ENCODE measurements at places on chromosomes 13 and 19.

- no peak for DNase-seq
These were observed 16.2 kb upstream of the MIR17HG start for GRCh38 chr13:91331047-91331915.

DNA sequence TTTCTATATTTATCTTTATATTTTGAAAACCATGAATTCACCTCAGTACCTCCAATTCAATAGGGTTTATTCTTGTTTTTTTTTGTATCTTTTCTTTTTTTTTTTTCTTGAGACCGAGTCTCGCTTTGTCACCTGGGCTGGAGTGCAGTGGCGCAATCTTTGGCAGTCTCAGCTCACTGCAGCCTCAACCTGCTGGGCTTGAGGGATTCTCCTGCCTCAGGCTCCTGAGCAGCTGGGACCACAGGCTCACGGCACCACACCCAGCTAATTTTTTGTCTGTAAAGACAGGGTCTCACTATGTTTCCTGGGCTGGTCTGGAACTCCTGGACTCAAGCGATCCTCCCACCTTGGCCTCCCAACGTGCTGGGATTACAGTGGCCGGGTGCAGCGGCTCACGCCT is 23.1 kb upstream of the EVI5L start:
- DNase-seq: no peak

GRCh38 chr19:589693-590395 is at the start of gene HCN2:
Gene HCN2, plus strand, starts transcription at chr19:589881. Its CDS starts 65 bp downstream, at chr19:589946.
- DNase-seq: no peak

GRCh38 chr13:88461272-88462009 is 790.3 kb downstream of the SLITRK5 start:
- DNase-seq: no peak

DNA sequence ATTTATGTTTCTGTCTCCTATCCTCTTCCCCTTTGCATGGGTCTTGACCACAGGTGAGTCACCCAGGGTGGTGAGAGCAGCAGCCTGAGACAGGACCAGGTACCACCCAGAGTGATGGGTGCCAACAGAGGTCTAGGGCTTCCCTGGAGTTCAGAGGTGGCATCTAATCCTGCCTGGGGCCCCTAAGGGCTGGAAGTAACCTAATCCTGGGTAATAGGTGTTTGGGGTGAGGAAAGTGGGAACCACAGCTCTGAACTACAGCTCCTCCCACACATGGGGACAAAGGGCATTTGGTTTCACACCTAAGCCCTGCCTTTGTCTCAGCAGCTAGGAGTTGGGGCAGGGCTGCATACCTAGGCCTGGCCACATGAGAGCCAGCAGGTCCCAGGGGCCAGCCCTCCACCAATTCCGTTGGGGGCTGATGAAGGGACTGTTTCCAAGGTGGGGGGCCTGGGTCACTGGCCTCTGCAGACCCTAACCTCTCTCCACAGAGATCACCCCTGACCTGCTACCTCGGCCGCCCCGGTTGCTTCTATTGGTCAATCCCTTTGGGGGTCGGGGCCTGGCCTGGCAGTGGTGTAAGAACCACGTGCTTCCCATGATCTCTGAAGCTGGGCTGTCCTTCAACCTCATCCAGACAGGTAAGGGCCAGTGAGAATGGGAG is 8.0 kb downstream of the SPHK2 start:
- no peak for DNase-seq

GRCh38 chr19:42514449-42514848 is 13.8 kb downstream of the CEACAM1 start:
- no peak for DNase-seq

DNA sequence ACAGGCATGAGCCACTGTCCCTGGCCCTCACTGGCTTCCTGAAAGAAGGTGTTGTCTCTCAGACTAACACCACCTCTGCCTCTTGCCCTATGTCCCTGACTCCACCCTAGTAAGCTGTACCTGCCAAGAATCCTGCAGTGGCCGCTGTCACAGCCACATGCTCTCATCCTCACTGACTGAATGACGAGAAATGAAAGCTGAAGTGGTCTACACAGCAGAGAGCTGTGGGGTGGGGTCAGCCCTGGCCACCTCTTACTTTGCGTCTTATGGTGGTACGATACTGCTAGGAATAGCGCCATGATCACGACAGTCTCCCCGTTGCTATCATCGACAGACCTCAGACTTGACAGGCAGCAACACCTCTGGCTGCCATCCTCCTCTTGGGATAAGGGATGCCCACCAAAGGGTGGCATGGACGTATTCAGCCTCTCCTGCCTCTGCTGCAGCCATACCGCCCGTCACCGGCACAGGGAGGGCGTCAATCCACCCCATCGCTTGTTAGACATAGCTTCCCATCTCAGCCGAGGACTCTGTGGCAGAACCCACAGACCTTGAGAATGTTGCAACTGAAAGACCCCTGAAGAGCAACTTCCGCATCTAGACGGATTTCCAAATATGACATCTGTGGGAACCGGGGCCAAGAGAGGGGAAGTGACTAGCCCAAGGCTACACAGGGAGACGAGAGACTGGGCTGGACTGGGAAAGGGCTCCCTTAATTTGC is 809 bp downstream of the MYO1F start:
- no peak for DNase-seq

GRCh38 chr19:5479958-5480357 is 24.7 kb downstream of the ZNRF4 start:
- DNase-seq: no peak

DNA sequence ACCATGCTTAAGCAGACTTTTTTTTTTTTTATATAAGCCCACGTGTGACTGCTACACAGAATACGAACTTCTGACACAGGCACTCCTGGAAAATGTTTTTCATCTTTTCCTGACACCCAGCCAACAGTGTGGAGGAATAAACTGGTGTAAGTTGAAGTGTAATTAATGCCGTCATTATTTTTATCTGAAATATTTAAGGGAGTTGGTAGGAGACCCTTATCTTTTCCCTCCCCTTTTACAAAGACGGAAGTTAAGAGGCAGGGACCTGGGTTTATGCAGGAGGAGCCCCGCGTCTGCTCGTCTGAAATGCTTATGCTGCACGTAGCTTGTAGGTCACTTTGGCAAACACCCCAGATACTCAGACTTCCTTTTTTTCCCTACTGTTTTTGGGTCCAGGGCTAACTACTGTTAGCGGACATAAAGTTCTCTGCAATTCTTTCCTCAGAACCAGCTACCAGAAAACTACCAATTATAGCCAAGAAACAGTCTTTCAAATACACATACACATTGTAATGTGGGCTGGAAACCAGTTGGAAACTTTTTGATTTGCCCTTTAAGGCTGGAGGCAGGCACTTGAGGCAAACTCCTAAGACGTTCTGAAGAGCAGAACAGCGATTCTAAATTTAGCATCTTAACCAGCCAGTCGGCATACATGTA is 50.8 kb downstream of the EFNB2 start:
- no peak for DNase-seq

DNA sequence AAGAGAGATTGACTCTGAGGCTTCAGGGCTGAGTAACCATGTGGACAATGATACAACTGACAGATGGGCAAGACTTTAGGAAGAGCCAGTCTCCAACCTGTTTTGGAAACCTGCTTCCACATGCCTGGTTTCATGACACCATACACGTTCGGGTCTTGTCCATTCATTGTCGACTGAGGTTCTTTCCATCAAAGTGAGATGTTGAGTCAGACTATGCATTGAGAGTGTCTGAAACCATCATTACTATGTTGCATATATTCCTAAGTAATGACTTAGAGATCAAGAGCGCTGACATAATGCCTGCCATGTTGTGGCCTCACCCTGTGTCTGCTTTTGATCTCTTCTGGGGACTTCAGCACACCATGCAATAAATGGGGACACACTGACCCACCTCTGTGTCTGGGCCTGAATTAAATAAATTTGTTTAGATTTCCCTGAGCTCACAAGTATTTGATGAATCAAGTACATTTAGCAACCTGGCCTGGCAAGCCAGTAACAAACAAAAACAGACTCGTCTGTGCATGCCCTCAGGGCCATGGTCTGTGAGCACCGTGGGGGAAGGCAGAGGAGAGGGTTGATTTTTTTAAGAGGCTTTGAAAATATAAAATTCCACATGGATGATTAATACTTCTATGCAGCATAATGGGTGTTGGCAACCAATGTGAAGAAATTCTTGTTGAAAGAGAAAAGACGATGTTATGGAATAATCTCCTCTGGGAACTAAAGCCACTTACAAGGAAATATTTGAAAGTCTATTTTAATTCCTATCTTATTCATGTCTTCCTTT is 49.9 kb upstream of the UBAC2 start:
- peak; percentile 87 for DNase-seq

DNA sequence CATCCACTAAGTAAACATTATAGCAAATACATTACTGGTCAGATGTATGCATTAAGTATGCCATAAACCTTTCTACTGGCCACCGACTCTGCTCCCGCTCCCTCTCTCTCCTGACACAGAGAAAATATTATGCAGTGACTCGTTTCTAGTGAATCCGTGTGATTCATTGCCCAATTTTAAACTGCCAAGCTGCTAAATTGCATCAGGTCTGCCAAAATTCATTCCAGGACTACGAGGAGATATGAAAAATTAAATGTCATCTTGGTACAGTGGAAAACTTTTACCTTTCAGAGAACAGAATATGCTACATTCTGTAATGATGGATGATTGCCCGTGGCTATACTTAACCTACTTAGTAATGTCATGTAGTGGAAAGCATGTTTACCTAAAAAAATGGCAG is 368.8 kb upstream of the TSHZ3 start:
- DNase-seq: peak; percentile 3

DNA sequence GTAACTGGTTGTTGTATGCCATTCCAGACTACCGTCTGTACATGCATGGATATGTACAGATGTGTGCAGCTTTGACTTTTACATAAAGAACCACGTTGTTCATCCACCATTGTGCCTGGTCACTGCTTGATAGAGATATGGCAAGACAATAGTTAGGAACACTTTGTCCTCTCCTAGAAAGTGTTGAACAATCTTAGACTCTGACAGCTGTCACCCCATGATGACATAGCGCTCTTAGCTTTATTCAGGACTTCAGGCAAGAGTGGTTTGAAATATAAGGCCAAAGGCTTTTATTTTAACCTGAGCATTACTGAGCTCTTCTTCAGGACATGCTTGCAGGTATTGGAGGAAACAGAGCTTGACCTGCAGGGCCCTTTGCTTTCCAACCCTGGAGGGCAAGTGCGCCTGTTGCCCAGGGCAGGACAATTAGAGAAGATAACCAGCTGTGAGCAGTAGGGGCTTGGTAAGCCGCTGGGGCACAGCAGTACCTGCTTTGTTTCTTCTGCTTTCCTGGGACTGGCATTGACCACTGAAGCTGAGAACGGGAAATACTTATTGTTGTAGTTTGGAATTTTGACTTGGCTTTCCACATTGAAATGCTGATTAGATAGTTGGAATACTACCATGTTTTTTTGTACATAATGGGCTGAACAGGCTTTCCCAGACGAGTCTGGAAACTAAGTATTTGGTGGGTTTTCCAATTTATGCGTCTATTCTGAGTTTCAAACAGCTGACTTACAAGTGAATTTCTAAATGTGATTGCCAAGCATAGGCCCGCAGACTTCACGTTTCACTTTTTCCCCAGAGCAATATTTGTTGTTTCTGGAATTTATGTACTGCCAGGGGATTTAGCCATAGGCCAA is 51.1 kb downstream of the GARRE1 start:
- no peak for DNase-seq

GRCh38 chr13:48411841-48412531 is 927 bp downstream of the LPAR6 start:
- no peak for DNase-seq

DNA sequence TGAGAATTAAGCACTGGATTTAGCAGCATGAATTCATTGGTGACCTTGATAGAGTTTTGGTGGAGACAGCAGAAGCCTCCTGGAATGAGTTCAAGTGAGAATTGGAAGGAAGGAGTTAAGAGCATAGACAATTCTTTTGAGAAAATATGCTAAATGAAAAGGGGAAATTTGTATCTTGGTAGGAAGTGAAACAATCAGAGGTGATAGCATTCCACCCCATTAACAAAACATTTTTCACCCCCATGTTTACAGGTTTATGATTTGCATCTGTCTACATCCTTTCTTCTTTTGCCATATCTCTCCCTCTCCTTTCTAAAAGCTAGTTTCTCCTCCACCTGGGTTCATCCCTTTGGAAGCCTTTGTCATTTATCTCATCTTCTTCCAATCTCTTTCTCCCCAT is 27.5 kb downstream of the LNX2 start:
- no peak for DNase-seq

GRCh38 chr13:20940083-20940482 is 37.5 kb upstream of the XPO4 start:
- DNase-seq: peak; percentile 66

DNA sequence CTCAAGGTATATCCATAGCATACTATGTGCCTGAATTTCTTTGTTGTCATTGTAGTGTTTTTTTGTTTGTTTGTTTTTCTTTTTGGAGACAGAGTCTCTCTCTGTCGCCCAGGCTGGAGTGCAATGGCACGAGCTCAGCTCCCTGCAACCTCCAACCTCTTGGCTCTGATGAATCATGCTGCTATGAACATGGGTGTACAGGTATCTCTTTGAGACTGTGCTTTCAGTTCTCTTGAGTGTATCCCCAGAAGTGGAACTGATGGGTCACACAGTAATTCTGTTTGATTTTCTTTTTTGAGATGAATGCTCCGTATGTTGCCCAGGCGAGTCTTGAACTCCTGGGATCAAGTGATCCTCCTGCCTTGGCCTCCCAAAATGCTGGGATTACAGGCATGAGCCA is 13.7 kb upstream of the SLC25A42 start:
- no peak for DNase-seq

GRCh38 chr19:43470288-43470687 is 4.9 kb upstream of the LYPD3 start:
- DNase-seq: no peak

DNA sequence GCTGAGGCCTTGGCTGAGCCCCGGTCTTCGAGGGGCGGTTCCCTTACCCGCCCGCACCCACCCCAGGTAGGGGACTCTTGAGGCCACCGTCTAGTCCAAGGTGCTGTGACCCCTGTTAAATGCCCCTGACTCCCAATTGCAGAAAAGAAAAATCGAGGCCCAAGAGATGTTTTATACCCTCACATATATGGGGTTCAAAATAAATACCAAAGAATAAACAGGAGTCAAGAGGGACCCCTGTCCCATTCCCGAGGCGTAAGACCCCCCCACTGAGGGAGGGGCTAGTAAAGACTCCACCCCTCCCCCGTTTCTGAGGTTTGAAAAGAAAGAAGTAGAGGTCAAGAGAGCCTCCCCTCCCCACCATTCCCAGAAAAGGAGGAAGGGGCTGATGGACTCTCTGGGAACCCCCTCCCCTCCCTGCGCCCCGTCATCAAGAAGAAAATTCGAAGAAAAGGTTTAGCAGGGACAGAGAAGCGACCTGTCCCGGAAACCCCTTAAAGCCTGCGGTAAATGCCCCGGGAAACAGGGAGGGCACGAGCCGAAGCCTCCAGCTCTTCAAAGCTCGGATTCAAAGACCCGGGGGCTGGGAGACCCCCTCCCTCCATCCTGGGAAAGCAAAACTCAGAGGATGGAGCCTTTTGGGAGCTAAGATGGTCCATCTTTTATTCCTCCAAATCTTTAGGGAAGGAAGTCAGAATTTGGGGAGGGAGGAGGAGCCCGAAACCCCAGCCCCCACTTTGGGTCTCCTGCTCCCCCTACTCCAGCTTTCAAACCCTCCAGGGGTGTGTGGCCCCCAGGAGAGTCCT is 755 bp upstream of the RAB3A start:
- no peak for DNase-seq

Measured in AG10803 (cell line).